ENCODE measurements at places on chromosomes 16 and 17. TPM values are rescaled to one million over a fixed set of nuclear protein-coding genes. Genes with fewer than 3 reads are reported as not detected.

DNA sequence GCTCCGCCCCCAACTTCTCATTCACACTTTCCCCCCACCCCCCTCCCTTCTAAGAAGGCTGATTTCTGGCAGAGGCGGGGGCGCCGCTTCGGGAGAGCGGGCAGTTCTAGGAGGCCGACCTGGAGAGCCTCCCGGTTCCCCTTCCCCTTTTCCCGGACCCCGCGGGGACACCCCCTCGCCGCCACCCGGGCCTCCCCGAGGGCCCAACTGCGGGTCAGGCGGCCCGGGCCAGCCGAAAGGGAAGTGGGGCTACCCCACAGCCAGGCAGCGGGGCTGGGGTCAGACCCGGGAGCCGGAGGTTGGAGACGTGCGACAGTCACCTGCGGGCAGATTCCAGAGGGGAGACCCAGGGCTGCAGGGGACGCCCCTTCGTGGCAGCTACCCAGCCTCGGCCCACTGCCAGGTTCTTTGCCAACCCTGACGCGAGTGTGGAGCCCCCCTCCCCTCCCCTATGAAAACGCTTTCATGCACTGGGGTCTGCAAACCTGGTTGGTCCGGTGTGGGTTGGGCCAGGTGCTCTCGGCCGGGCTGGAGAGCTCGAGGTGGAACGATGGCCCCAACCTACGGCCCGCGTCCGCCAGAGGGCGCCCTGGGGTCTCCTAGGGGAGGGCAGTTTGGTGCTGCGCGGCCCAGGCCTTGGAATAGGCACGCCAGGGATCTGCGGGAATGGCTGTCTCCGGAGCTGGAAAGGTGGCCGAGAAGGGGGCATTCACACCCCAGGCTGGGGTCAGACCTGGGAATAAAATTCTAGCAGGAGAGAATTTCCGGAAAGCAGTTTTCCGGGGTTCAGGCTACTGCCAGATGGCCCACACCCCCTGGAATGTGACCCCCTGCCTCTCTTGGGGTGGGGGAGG is 721 bp upstream of the SOCS3 start:
- peak; percentile 90 for DNase-seq
- H3K4me1 ChIP-seq, result peaks cover 47% of the 10 kb centered on the region
- H3K27me3 ChIP-seq, result peaks cover 3% of the 10 kb centered on the region
- peaks cover 25% of the 10 kb centered on the region for H3K36me3 ChIP-seq

ACSM2A gene
- total RNA-seq, result not detected

GRCh38 chr17:40548982-40549685 is 16.1 kb downstream of the CCR7 start:
- peaks cover 47% of the 10 kb centered on the region for H3K36me3 ChIP-seq
- peaks cover 91% of the 10 kb centered on the region for H3K4me1 ChIP-seq
- peak overlapping the region; percentile 88 for H3K27ac ChIP-seq
- H3K4me3 ChIP-seq, result no peak overlapping the region

GRCh38 chr17:14330492-14330962 is 29.6 kb downstream of the HS3ST3B1 start:
- no peaks in the 10 kb centered on the region for H3K27me3 ChIP-seq
- peak overlapping the region; percentile 9 for H3K27ac ChIP-seq
- H3K4me3 ChIP-seq, result no peak overlapping the region
- peaks cover 5% of the 10 kb centered on the region for H3K36me3 ChIP-seq
- DNase-seq, result no peak

GRCh38 chr17:57666201-57666870 is 78.8 kb downstream of the CCDC182 start:
- no peak overlapping the region for H3K4me3 ChIP-seq
- no peaks in the 10 kb centered on the region for H3K27me3 ChIP-seq
- no peaks in the 10 kb centered on the region for H3K36me3 ChIP-seq
- H3K4me1 ChIP-seq, result peaks cover 12% of the 10 kb centered on the region
- peak overlapping the region; percentile 25 for H3K27ac ChIP-seq

RNF222 gene
- 0.12 TPM for total RNA-seq

DNA sequence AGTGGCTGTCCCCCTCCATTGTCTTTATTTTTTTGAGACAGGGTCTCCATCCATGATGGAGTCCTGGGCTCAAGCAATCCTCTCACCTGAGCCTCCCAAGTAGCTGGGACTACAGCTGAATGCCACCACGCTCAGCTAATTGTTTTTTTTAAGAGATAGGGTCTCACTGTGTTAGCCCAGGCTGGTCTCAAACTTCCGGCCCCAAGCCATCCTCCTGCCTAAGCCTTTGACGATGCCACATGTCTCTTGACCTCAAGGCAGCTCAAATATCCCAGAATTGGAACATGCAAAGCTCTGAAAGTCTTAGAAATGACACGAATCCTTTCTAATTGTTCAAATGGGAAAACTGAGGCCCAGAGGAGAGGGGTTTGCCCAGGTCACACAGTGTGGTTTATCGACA is 75.4 kb upstream of the ZNF423 start:
- H3K4me1 ChIP-seq, result no peaks in the 10 kb centered on the region
- no peak overlapping the region for H3K27ac ChIP-seq
- no peak overlapping the region for H3K4me3 ChIP-seq
- no peak for DNase-seq
- H3K36me3 ChIP-seq, result no peaks in the 10 kb centered on the region
- H3K27me3 ChIP-seq, result peaks cover 2% of the 10 kb centered on the region

DNA sequence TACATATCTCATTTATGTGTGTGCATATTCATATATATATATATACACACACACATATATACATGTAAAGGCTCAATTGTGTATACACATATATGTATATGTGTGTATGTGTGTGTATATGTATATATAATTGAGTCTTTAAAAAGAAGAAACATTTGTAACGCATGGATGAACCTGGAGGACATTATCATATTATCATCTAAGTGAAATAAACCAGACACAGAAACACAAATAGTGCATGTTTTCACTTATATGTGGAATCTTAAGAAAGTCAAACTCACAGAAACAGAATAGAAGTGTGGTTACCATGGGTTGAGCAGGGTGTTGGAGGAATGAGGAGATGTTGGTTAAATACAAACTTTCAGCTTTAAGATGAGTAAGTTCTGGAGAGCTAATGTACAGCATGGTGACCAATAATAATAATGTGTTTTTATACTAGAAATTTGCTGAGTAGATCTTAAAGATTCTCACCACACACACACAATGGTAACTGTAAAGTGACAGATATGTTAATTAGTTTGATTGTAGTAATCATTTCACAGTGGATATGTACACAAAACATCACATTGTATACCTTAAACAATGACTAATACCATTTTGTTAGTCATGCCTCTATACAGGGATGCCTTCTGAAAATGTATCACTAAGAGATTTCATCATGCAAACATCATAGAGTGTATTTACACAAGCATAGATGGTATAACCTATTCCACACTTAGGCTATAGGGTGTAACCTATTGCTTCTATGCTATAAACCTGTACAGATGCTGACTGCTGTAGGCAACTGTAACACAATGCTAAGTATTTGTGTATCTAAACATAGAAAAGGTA is 132.6 kb upstream of the CACNG5 start:
- no peak overlapping the region for H3K4me3 ChIP-seq
- no peak overlapping the region for H3K27ac ChIP-seq
- H3K4me1 ChIP-seq, result peaks cover 12% of the 10 kb centered on the region
- H3K36me3 ChIP-seq, result peaks cover 39% of the 10 kb centered on the region
- H3K27me3 ChIP-seq, result no peaks in the 10 kb centered on the region
- no peak for DNase-seq

GRCh38 chr16:24257958-24258357 is 1.8 kb downstream of the CACNG3 start:
- H3K4me3 ChIP-seq, result no peak overlapping the region
- H3K27ac ChIP-seq, result no peak overlapping the region
- H3K27me3 ChIP-seq, result peaks cover 49% of the 10 kb centered on the region
- H3K36me3 ChIP-seq, result no peaks in the 10 kb centered on the region

DNA sequence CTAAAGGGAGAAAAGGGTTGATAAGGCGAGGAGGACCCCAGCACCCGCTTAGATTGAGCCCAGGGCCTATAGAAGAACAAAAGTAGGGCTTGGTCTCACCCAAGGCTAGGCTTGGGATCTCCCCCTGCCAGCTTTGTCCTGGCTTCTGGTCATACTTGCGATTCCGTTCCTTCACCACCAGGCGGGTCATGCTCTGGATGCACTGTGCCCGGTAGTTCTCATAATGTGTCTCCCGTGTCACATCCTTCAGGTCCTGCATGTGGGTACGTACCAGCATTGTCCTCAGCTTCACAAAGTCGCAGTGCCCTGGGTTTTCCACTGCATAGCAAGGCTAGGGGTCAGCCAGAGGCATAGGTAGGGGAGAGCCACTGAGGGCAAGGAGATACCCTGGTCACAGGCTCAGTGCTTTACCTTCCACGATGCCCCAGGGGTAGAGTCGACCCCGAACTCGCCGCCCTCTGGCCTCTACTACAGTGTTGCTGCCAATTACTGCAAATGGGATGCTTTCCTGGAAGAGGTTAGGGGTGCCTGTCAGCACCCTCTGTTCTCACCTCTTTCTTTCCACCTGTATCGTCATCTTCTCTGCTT is 6.5 kb upstream of the MTMR4 start:
- no peak overlapping the region for H3K4me3 ChIP-seq
- no peak overlapping the region for H3K27ac ChIP-seq
- no peak for DNase-seq

KIF1C gene
- total RNA-seq, result 36.6 TPM

KCNJ2 gene
- not detected for total RNA-seq

DNA sequence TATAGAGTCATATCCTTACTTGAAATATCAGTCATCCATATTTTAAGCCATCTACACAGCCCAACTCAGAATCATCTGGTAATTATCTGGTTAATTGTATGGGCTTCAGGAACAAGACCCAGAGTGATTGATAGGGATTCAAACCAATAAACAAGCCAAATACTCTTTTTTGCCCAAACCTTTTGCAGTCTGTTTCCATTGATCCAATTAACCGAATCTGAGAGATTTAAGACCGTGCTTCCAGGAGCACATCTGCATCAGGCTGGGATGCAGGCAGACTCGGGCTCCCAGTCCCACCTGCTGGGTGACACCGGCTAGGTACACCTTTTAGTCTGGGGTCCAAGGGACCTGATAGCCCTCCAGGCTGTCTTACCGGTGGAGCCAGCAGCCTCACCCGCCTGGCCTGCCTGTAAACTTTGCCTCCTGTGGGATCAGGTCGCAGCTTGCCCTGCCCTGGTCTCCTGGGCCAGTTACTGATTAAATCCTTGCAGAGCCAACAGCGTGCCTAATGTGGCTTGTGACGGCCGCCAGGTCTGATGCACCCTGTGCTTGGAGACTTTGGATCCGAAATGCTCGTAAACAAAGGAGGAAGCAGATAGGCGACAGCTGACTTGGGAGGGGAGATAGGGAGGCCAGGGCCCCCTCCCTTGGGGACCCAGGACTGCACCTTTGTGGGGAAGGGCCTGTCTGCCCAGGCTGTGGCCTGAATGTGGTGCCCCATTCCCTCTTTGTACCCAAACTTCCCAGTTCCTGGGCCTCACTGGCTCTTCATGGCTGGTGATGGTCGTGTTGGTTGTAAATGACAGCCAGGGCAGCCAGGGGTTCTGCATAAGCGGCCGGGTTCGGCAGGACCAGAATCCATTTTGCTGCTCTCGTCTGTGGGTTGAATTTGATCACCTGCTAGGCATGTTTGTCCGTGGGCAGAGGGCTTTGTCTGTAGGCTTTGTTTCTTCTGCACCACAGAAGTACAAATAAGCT is 3.8 kb downstream of the CMIP start:
- DNase-seq, result no peak
- peaks cover 28% of the 10 kb centered on the region for H3K36me3 ChIP-seq
- H3K27me3 ChIP-seq, result peaks cover 3% of the 10 kb centered on the region
- H3K27ac ChIP-seq, result peak overlapping the region; percentile 17
- H3K4me3 ChIP-seq, result peak overlapping the region; percentile 22
- peaks cover 74% of the 10 kb centered on the region for H3K4me1 ChIP-seq

DNA sequence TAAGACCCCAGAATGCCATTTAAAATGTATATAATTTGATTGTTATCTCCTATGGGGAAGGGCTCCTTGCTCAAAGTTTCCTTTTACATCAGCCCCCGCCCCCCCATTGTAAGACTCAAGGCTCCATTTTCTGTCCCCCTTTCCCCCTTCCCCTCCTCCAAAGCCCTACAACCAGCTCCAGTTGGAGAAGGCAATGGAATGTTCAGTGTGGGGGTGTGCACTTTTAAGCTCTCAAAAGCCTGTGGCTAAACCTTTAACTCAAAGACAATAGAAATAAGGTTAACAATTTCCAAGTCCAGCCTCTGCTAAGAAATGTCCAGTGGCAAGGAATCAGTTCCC is 114.7 kb downstream of the NOG start:
- H3K27ac ChIP-seq, result no peak overlapping the region
- no peaks in the 10 kb centered on the region for H3K4me1 ChIP-seq
- no peaks in the 10 kb centered on the region for H3K36me3 ChIP-seq
- no peak overlapping the region for H3K4me3 ChIP-seq
- no peak for DNase-seq

GRCh38 chr16:66484453-66485213 is 57.5 kb downstream of the BEAN1 start:
- no peak overlapping the region for H3K27ac ChIP-seq
- DNase-seq, result no peak
- no peaks in the 10 kb centered on the region for H3K36me3 ChIP-seq
- peaks cover 24% of the 10 kb centered on the region for H3K4me1 ChIP-seq

DNA sequence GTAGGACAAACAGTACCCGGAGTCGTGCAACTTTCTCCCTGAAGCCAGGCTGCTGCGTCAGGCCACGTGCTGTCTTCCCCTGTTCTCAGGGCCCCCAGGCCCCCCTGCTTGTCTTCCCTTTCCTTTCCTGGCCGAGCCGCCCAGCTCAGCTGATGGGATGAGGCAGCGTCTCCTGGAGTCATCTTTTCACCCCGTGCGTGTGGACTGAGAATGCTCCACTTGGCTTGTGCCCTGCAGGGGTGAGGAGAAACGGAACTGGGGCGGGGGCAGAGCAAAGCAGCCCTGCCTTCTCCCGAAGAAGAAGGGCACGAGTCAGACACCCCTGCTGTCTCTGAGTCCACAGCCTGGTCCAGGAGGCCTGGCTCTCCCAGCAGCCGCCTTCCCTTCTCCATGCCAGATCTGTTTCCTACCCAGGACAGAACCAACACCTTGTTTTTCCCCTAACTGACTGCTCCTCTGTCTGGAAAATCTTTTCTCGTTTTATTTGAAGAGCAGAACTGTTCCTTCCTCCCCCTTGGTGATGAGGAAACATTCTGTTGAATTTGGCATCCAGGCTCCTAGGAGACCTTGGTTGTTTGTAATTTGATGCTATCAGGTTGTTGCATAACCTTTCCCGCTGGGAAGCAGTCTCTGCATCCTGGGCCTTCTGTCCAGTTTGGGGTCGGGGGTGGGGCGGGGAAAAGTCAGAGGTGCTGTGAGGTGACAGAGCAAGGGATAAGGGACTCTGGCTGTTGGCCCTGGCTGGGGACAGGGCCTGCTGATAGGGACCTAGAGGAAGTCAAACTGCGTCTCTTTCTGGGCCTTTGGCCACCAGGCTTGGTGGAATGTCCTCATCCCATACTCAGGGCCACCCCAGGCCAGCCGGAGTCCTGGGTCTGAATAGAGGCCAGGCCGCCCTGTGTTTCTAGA is 78.8 kb downstream of the WIPI1 start:
- H3K27me3 ChIP-seq, result no peaks in the 10 kb centered on the region
- no peak overlapping the region for H3K27ac ChIP-seq
- peaks cover 15% of the 10 kb centered on the region for H3K4me1 ChIP-seq
- no peak overlapping the region for H3K4me3 ChIP-seq

DNA sequence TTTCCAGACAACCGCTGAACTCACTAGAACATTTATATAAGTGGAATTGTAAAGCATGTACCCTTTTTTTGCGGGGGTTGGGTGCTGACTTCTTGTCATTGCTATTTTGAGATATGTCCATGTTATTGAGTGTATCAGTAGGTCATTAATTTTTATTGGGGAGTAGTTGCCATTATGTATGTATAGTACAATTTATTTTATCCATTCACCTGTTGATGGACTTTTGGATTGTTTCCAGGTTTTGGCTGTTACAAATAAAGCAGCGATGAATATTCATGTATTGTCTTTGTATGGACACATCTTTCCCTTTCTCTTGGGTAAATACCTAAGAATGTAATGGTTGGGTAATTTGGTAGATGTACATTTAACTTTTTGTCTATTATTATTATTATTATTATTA is 12.7 kb downstream of the NFATC3 start:
- peaks cover 35% of the 10 kb centered on the region for H3K36me3 ChIP-seq
- H3K4me3 ChIP-seq, result no peak overlapping the region
- no peak for DNase-seq
- H3K27me3 ChIP-seq, result no peaks in the 10 kb centered on the region

Measured in activated CD4-positive, alpha-beta T cell treated with anti-CD3 and anti-CD28 coated beads, Interleukin-2, amount 10 ng/mL, durations not matched to agents 7 days and 5 days (primary cell).